ENCODE measurements at places on chromosomes 1 and 21.

- DNase-seq, result no peak
Observed at GRCh38 chr1:64110924-64111777, 92.3 kb upstream of the UBE2U start.

- DNase-seq, result no peak
Observed at GRCh38 chr1:163928069-163928468, 606.3 kb downstream of the NUF2 start.

- DNase-seq, result no peak
Observed at GRCh38 chr21:41393876-41394465, 32.1 kb upstream of the MX1 start.

GRCh38 chr1:41779360-41779759, 139.4 kb downstream of the HIVEP3 start:
- DNase-seq, result no peak

DNA sequence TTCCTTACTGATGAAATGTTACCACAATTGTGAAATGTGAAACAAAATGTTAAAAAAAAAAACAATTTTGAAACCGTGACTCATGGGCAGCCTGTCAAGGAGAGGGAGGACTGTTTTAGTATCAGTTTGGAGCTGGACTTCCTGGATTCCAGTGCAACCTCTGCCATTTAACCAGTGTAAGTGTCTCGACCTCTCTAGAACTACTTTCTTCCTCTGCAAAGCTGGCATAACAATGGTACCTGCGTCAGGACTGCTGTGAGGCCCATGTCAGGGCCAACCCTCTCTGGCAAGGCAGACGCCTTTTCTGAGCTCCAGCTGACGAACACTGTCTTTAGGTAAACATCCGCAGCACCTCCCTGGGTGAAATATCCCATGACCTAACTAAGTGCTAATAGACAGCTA, 20.9 kb downstream of the URB1 start:
- no peak for DNase-seq

- DNase-seq, result no peak
Observed at GRCh38 chr1:235069577-235070563, 58.8 kb downstream of the TOMM20 start.

DNA sequence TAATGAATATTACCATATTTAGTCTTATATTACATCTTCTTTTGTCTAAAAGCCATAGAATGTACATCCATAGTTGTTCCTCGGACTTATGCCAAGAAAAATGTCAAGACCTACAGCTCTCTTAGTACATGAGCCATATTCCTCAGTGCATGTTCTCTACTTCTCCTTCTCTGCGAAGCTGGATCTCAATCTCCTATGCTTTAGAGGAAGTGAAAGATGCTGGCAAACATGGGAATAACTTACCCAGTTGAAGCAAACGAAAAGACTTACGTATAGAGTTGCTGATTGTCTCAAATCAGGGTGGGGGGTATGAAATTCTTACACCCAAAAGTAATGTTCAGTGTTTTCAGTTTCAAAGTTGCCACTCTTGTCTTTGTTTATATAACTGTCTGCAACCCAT, 32.7 kb downstream of the OR13G1 start:
- DNase-seq, result no peak

DNA sequence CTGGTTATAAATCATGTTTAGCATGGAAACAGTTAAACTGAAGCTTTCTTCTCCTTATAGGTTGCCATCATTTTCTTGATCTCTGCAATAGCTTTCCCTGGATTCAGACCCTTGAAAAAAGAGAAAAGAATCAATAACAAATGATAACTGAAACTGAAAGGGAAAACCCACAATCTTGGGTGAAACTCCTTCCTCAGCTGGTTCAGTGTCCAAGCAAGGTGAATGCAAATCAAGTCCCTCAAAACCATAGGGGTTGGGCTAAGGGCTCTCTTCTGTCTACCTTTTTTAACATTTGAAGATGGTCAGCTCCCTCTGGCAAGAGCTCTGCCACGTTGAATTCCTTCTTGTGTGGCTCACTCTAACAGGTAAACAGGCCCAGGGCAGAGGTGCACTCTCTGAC, 7.1 kb upstream of the ATP13A2 start:
- DNase-seq, result no peak

- no peak for DNase-seq
Observed at GRCh38 chr1:98382586-98382985, 278.9 kb upstream of the SNX7 start.

DNA sequence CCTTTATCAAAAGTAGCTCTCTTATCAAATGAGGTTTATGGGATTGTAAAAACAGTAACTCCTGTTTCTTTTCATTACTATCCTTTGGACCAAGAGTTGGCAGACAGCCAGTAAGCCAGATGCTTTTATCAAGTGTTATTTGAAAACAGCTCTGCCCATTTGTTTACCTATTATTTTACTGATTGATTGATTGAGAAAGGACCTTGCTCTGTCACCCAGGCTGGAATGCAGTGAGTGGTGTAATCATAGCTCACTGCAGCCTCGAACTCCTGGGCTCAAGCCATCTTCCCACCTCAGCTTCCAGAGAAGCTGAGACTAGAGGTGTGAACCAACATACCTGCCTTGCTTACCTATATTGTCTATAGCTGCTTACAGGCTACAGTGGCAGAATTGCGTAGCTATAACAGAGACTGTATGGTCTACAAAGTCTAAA, 3.6 kb downstream of the PRKAB2 start:
- DNase-seq, result no peak

- no peak for DNase-seq
Observed at GRCh38 chr21:38913120-38913892, 107.6 kb downstream of the ETS2 start.

- no peak for DNase-seq
Observed at GRCh38 chr1:2541619-2542245, 11.7 kb upstream of the HES5 start.

DNA sequence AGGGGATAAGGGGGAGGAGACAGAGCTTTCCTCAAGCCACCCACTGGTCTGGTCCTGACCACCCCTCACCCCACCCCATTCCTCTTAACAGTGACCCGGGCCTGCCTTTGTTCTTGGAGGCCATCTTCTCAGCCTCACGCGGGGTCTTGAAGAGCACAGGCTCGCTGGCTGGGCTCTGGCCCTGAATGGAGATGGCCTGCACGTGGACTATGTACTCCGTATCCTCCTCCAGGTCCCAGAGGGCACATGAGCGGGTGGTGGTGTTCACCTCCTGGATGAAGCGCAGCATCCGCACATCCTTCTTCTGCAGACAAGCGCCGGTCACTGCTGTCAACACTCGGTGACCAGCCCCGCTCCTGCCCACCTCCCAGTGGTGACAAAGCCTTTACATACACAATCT, 2.6 kb downstream of the FNDC5 start:
- DNase-seq, result no peak

DNA sequence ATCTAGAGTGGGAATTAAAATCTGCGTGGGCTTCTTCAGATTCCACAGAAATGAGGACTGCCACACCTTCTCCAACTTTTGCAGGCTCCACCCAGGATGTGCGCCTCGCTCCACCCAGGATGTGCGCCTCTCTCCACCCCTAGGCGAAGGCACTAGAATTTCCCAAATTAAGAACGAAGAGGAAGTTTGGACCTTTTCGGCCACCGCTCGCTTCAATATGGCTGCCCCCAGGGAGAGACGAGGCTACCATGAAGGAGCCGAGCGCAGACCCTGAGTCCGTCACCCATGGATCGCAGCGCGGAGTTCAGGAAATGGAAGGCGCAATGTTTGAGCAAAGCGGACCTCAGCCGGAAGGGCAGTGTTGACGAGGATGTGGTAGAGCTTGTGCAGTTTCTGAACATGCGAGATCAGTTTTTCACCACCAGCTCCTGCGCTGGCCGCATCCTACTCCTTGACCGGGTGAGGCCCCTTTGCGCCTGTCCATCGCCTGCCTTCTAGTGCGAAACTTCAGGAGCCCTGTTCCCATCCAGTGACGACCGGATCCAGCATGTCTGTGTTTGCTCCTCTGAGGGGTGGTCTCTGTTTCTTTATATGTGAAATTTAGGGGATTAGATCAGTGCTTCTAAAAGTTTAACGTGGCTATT, at the start of the genes CRYZ and TYW3:
TSS of gene CRYZ (minus strand) at position 91 of the 644 bp plus-strand sequence. CDS start 8,229 bp downstream, outside the sequence.
TSS of gene TYW3 (plus strand) at position 193 of the 644 bp plus-strand sequence. CDS start at position 286, 93 bp downstream.
- DNase-seq, result peak; percentile 89

- DNase-seq, result no peak
Observed at GRCh38 chr1:22470227-22470626, 18.6 kb downstream of the ZBTB40 start.

- no peak for DNase-seq
Observed at GRCh38 chr21:38511662-38512243, 13.5 kb upstream of the ERG start.

GRCh38 chr1:196535727-196536126, 72.5 kb downstream of the KCNT2 start:
- DNase-seq, result no peak

- DNase-seq, result no peak
Observed at GRCh38 chr1:31297277-31298247, 730 bp downstream of the ZCCHC17 start.

- no peak for DNase-seq
Observed at GRCh38 chr1:167136191-167136614, 42.3 kb downstream of the STYXL2 start.

DNA sequence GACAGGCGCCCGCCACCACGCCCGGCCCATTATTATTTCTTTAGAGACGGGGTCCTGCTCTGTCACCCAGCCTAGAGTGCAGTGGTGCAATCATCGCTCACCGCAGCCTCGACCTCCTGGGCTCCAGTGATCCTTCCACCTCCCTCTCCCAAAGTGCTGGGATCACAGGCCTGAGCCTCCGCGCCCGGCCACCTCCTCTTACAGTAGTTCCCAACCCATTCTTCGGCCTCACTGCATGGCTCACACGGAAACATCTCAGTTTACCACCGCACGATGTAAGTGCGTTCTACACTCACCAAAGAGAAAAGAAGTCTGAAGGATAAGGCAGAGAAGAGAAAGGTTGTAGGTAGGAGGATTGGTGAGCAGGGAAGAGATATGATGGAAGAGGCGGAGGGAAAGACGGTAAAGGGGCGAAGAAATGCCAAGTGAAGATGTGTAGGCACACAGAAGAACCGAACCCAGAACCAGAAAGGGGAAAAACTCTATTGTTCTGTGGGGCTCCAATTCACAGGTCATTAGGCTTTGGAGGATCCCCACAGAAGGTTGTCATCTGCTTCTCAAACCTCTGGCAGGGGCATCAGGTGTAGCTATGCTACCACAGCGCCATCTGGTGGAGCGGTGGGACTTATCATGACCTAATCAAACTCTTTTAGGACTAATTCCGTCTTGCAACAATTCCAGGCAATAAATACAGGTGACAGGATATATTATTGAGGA, 504.2 kb downstream of the SMYD3 start:
- DNase-seq, result peak; percentile 78

DNA sequence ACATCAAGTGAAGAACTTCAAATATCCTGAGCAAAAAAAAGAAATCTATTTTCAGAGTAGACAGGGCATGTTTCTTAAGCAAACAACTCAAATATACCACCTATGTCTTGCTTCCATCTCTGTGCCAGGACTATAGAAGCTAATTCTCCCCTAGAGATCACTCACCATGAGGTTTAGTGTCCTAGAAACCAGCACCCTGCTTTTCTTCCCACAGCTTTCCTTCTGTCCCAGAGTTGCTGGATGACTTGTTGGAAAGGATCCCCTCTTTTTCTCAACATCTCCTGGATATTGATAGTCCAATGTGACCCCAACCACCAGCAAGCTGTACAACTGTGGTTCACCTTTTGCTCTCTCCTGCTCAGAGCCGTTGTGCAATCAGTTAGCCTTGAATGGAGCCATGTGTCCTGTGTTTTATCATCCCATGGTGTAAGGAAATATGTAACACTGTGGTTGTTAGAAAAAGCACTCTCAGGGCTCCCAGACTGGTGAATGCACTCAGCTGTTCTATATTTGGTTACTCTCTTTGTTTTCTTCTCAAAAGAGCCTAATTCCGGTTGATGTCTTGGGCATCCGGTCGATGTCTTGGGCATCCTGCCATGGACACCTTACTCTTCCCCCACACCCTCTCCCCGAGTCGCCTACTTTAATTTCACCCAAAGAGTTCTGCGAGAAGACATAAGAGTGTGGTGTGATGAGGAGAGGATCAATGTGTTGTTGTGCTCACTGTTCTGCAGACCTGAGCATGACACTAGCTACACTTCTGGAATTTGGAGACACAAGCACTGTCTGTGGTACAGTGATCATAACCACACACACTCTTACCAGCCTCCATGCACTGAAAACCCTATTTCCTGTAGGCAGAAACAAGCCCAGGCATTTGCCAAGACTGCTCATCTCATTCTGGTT, 1.7 kb downstream of the TNFSF4 start:
- DNase-seq, result no peak

DNA sequence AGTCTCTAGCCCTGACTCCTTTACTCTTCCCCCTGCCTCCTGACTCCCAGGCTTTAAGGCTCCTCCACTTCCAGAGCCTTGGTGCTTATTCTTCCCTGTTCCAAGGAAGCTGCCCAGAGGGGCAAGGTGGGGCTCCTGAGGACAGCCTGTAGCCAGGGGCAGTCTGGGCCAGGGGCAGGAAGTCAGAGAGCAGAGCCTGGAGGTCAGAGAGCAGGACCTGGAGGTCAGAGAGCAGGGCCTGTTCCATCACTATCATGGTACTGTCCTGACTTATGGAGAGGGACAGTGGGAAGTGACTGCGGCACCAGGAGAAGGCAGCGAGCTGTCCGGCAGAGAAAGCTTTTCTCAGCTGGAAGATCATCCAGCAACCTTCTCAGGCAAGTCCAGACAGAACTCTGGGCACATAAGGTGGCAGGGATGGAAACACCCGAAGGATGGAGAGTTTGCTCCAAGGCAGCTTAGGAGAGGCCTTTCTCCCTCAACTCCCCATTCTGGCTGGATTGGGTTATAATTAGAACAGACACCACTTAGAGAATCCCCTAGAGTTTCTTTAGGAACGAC, 25.0 kb downstream of the PLXNA2 start:
- no peak for DNase-seq

DNA sequence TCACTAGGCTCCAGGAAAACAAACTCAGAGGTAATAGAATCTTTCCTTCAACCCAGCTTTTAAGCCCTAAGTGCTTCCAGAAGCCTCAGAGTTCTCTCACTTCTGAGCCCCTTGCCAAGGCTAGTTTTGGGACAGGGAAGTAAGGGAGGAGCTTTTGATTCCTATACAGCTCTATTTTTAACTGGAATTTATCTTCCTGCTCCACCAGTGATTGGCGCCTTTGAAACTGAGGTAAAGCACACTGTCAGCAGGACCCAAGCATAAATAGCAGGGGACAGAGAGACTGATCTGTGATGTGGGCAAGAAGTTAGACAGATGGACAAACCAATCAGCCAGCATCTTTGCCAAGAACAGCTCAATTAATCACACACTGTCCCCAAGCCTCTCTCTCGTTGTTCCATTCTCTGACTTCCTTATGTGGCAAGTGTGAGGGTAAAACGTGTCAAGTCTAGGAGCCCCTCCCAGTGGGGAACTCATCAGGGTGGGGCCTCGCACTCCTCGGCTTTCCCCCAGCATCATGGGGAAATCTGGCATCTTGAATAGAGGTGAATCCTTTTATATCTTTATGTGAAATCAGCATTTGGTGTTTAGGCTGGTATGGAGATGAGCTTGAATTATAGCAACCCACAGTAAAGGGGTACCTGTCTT, 40.2 kb upstream of the MPZL1 start:
- DNase-seq, result no peak

- DNase-seq, result no peak
Observed at GRCh38 chr1:92165389-92165788, 52.3 kb upstream of the C1orf146 start.

- no peak for DNase-seq
Observed at GRCh38 chr1:179968284-179968993, 13.8 kb downstream of the CEP350 start.

- no peak for DNase-seq
Observed at GRCh38 chr1:28236656-28237322, 865 bp downstream of the ATP5IF1 start.

GRCh38 chr1:167654975-167655575, 25.0 kb downstream of the RCSD1 start:
- DNase-seq, result no peak

GRCh38 chr1:3174487-3175247, 105.7 kb downstream of the PRDM16 start:
- DNase-seq, result no peak

Data from amniotic stem cell (primary cell).